Activated CD4-positive, alpha-beta T cell treated with anti-CD3 and anti-CD28 coated beads, Interleukin-2, amount 50 U/mL, for 16 hours (primary cell): ENCODE measurements at places on chromosomes 4 and X.

GRCh38 chrX:154351183-154352011 lies 23.0 kb downstream of the FLNA start:
- DNase-seq: no peak

DNA sequence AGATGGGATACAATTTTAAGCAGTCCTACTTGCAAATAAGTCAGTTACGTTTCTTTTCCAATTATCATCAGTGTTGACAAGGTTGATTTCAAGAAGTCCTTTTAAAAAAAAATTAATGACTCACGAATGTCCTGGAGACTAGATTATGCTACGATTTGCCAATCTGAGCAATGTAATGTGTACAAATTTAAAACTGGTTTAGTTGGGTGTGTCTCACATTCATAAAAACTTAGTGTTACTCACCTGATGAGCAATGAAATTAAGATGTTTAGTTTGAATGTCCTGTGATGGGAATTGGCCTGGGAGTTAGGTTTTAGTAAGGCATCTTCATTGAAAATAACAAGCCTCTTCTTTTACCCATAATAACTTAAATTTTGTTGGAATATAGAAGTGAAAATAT lies 136.7 kb upstream of the POF1B start:
- no peak for DNase-seq

DNA sequence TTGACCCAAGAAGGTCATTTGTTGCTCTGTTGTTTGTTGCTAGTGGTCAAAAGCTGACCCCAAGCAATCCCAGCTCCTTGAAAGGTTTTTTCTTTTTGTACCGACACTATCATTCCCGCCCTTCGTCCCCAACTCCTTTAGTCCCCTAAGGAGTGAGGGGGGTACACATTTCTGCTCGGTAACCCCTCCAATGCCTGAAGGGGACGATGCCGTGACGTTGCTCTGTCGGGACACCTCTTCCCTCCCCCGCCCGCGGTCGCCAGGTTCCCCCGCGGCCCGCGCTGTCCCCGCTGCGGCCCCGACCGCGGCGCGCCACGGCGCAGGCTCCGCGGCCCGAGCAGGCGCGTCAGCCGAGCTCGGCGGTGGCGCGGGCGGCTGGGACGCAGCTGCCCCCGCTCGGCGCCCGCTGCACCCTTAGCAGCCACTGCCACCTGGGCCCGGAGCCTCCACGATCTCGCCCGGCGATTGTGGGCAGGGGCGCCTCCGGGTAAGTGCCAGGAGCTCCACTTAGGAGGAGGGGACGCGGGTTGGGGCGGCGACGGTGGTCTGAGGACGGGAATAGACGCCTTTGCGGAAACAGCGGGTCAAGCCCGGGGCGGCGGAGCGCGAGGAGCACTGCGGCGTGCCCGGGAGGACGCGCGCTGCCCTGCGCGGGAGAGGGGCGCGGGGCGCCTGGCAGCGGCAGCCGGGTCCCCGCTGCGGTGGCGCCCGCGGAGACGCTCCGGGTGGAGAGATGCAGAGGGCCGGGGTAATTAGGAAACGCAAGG lies at the start of gene GLRB:
Gene GLRB, plus strand, starts transcription at position 340 of the 767 bp plus-strand sequence. CDS start 1,875 bp downstream, outside the sequence.
- no peak for DNase-seq

DNA sequence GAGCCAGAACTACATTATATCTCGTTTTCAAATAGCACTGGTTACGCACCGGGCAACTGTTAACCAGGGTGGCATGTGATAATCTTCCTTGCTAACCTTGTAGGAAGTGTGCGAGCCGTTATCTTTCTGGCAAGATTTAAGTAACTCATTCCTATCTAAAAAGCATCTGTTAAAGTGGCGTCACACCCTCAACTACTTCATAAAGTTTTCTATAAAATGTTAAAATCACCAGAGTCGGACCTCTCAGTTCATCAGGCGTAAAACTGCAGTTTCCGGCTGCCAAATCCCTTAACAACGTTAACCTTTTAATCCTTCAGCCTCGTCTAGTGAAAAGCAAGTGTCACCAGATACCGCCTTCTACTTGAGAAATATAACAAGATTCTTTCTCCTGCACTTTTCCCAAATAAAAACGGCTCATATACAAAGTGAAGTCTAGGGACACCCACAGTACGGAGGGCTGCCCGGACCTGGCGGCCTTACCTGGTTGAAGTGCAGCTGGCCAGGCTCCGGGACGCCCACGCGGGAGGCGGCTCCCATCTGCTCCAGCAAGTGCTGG lies 1.2 kb downstream of the SLC39A8 start:
- peak; percentile 20 for DNase-seq

DNA sequence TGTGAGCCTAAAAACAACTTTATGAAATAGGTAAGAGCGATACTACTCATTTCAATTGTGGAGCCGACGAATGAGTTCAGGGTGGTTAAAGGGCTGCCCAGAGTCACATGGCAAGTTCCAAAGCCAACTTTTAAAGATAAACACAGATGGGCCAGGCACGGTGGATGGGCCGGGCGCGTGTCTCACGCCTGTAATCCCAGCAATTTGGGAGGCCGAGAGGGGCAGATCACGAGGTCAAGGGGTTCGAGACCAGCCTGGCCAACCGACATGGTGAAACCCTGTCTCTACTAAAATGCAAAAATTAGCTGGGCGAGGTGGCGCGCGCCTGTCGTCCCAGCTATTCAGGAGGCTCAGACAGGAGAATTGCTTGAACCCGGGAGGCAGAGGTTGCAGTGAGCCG lies 914 bp upstream of the C4orf36 start:
- no peak for DNase-seq

DNA sequence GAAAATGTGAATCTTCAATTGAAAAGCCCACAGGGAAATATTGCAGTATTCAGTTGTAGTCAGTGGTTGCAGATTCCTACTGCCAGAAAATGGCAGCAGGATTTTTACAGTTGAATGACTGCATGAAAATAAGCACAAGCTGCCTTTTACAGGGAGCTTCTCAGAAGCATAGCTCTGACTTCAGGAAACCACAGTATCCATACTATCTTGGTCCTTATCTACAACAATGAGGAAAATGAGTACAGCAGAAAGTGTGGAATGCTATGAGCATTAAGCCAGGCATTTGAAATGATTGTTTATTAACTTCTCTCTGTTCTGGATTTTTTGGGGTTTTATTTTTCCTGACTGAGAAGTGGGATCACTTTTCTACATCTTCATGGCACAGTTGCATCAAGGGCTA lies 34.6 kb upstream of the PRRG1 start:
- DNase-seq: no peak
